ACHN (cell line): ENCODE measurements at places on chromosomes 12 and 14.

DNA sequence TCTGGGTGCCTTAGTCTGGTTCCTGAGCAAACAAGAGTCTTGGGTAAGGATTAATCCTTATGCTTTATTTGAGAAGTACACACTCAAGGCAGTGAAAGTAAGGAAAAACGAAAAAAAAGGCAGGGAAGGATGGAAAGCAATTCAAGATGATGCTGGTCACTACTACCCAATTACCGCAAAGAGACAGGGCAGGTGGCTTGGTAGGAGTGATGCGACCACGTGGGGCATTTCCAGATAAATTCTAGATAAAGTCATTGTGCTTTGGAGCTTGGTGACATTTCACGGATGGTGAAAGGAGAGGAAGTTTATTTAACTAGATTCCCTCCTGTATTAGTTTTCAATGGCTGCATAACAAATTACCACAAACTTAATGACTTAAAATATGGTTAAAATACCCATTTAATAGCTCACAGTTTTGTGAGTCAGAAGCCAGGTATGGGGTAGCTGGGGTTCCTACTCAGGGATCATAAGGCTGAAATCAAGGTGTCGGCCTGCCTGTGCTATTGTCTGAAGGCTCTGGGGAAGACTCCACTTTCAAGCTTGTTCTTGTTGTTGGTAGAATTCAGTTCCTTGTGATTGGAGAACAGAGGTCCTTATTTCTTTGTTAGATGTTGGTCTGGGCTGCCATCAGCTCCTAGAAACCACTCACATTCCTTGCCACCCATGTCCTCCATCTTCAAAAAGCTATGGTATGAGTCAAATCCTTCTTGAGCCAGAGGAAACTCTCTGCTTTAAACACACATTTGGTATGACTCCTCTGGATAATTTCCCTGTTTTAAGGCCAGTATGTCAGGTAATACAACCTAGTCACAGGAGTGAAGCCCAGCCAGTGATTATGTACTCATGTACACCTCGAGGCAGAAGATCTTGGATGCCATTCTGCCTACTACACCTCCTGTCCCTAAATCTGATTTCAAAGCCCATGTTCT, 5.6 kb upstream of the HMGA2 start:
- no peak for DNase-seq

DNA sequence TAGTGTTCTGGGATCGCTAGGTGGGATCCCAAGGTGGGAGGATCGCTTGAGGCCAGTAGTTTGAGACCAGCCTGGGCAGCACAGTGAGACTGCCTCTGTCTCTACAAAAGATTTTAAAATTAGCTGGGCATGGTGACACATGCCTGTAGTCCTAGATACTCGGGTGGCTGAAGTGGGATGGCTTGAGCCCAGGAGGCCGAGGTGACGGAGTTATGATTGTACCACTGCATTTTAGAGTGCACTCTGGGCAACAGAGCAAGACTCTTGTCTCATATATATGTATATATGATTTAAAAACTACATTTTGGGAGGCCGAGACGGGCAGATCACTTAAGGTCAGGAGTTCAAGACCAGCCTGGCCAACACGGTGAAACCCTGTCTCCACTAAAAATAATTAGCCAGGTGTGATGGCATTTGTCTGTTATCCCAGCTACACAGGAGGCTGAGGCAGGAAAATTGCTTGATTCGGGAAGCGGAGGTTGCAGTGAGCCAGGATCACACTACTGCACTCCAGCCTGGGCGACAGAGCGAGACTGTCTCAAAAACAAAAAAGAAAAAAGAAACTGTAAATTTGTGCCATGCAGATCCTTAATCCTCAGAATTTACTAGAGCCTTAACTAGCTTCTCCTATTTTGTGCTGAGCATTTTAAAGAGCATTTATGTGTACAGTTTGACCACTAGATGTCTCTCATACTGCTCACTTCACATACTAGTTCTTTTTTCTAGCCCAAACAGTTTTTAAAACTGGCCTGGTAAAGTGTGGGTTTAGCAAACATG, 114.8 kb downstream of the MON2 start:
- DNase-seq, result peak; percentile 73

DNA sequence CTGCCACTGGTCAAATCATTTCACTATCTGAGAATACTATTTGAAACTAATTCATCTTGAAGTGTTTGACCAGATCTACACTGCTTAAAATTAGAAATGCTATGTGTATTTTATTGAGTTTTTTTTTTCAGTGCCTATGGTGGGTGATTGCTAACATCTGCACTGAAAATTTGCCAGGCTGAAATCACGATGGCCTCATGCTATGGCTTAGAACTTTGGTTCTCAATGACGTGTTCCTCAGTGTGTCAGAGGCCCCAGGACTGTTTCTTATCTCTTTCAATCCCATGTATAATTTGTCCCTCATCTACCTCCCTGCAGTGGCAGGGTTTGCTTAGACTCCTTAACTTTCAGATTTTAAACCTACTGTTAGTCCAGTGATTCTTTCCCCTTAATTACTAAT, 36.2 kb upstream of the NKX2-8 start:
- no peak for DNase-seq

GRCh38 chr14:60101786-60102185, 10.1 kb downstream of the PCNX4 start:
- no peak for DNase-seq

DNA sequence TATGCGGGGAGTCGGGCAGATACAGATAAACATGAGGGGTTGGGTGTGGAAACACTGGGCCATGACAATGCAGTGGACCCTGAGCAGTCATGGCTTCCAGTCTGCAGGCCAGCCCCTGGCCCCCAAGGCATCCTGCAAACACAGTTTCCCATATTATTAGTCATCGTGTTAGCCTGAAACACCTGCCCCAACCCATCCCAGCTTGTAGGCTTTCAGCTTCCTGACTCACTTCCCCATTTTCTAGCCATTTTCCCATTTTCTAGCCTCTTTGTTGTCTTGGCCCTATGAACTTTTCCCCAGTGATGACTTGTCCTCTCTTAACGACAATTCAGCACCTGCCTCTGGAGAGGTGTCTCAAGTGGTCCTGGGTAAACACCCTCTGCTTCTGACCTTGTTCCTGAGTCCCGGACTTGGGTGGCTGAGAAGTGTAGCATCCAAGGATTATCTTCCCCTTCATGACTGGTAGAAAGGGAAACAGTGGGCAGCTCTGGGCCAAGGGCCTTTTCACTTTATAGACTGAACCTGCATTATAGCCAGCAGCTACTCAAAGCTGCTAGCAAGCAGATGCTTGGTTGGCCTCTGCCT, 4.3 kb upstream of the PGF start:
- no peak for DNase-seq

- DNase-seq, result no peak
These were observed 12.1 kb downstream of the FRMD6 start for GRCh38 chr14:51663783-51664326.

GRCh38 chr12:124852911-124853427, 10.7 kb downstream of the SCARB1 start:
- DNase-seq, result no peak

- no peak for DNase-seq
These were observed 301.9 kb downstream of the CCER1 start for GRCh38 chr12:90653040-90653439.

DNA sequence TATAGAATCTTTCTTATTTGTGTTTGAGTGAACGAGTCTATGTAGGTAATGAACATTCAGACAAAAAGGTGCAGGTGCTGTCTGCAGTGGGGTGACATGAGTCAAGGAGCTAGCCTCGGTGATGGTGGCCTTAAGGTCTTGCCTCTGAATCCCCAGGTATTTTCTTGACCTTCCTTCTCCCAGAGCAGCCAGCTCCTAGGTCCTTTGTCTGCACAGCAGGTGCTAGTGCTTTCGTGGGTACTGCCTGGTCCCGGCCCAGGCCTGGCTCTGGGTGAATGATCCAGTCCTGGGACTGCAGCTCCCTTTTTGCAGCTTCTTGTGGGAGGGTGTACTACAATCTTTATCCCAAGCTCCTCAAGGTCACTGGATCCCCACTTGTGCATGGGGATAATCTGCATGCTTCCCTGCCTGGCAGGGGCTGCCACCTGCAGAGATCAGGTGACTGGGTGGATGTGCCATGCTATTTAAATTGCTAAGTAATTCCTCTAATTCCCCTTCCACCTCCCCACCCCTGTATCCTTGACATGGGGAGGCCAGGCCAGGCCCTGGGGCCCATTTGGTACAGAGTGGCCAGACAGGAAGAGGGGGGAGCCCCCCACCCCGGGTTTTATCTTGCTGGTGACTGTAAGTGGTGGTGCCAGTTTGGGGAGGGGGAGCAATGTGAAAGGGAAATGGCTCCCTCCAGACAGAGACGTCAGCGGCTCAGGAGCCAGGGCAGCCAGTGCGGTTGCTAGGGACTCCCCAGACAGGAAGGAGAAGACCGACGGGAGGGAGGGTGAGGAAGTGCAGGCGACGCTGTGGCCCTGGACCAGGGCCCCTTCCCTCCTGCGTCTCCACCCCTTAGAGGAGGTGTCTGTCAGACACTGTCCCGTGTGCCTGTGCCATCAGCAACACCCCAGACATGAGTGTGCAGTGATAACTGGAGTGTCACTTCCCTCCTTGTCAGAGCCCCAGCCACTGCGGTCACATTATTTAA, 6.7 kb downstream of the VASH1 start:
- DNase-seq, result no peak

- peak; percentile 97 for DNase-seq
These were observed 25.1 kb downstream of the ACVR1B start for GRCh38 chr12:51976376-51977160.

GRCh38 chr12:26046203-26046602, 78.6 kb downstream of the BHLHE41 start:
- DNase-seq, result no peak

GRCh38 chr14:53569446-53569845, 387.2 kb downstream of the BMP4 start:
- DNase-seq, result no peak

- DNase-seq, result no peak
These were observed 216.8 kb downstream of the TTC8 start for GRCh38 chr14:89041257-89041582.

- DNase-seq, result no peak
These were observed 1.4 kb upstream of the SOX5 start for GRCh38 chr12:23950775-23951451.

DNA sequence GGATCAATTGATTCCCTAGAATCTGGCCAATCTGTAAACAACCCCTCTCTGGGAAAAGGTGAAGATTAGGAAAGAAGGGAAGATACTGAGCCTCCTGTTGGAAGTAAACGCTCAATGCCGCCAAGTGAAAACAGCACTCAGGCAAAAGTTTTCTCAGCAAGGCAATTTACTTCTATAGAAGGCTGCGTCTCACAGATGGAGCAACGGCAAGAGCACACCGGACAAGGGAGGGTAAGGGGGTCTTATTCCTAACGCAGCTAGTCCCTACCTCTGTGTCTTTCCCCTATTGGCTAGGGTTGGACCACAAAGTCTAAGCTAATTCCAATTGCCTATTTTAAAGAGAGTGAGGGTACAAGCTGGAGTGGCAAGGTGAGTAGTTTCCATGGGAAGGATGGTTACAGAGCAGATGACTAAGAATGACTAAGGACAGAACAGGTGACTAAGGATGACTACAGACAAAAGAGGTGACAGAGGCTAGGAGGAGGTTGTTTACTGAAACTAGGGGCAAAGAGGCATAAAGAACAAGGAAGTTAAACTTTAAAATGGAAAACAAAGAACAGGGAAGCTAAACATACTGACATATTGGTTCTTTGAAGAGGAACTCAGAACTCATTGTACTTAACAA, 5.6 kb upstream of the TTC9 start:
- no peak for DNase-seq

DNA sequence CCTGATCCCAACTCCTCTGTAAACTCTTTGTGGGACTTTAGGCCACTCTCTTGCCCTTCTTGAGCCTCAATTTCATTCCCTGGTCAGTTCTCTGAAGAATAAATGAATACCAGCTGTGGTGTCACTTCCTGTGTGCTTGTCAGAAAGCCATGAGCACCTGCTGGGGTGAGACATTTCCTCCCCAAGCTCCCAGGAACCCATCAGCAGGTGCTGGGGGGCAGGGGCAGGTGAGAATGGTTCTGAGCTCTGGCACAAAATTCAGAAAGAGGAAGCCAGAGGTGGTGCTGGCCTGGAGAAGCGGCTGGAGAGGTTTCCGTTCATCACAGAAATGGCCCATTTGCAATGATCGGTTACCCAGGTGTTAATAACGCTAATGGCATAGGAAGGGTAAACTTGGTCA, 14.9 kb downstream of the LHX5 start:
- no peak for DNase-seq

GRCh38 chr14:78986989-78987388, 816.8 kb downstream of the NRXN3 start:
- no peak for DNase-seq

- no peak for DNase-seq
These were observed 134 bp downstream of the DUSP6 start for GRCh38 chr12:89352242-89352491.

DNA sequence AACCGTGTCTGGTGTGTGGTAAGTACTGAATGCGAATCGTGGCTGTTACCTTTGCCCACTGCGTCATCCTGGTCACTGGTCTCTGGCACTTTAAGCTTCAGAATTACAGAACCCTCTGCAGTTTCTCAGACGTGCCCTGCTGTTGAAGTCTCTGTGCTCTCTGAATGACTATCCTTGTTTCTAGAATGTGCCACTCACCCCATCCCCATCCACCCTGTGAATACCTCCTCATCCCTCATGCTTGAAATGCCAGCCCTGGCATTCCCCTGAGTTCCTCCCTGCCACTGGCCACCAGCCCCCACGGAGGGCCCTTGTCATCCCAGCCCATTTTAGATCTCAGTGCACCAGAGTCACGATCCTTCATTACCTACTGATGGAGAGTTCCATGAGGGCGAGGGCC, 21.3 kb downstream of the TPCN1 start:
- peak; percentile 74 for DNase-seq

GRCh38 chr14:102187568-102188001, 47.9 kb downstream of the WDR20 start:
- DNase-seq, result no peak

- no peak for DNase-seq
These were observed 20.6 kb upstream of the BDKRB1 start for GRCh38 chr14:96235426-96235825.

DNA sequence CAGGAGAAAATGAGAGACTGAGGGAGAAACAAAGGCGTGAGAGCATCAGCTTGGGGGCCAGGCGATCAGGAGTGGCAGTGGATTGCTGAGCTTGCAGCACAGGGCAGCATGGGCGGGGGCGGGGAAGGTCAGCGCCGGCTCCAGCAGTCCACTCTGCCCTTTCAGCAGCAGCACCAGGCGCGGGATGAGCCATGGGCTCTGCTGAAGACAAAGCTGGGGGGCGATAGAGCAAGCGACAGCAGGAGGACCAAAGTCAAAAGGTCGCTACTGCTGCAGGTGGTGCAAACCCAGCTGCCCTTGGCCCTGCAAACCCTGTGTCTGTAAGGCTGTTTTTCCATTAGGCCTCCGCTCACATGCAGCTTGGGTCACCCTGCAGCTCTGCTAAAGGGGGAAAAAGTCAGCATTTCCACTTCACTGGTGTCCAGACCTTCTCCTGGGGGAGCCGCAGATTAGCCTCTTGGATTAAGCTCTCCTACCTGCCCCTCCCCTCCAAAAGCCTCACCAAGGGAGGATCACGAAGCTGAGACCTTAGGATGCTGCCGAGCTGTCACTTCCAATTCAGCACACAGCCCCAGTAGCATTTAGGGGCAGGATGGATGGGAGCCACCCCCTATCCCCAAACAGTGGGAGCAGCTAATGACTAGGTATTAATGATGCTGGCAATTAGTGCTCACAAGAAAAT, 204.8 kb downstream of the DPF3 start:
- no peak for DNase-seq
